ENCODE measurements at places on chromosomes 4 and X.

GRCh38 chrX:71214604-71215337, 8.3 kb upstream of the GJB1 start:
- no peak for DNase-seq

DNA sequence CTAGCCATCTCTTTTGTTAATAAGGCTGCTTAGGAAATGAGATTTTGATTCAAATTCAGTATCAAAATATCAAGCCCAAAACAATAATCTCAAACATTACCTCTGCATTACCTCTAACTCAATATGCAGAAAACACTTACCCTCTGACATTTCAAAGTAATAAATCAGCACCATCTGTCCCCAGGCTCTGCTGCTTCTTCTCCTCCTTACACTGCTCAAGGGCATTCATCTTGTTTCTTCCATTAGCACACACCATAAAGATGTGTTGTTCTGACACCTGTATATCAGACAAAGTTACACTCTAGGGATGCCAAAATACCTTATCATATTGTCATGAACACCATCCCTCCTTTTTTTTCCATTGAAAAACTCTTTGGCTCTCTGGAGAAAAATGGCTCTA, 1630.3 kb downstream of the RPA4 start:
- DNase-seq, result no peak

- DNase-seq, result no peak
Measured at GRCh38 chr4:6687947-6688878, 5.5 kb upstream of the S100P start.

DNA sequence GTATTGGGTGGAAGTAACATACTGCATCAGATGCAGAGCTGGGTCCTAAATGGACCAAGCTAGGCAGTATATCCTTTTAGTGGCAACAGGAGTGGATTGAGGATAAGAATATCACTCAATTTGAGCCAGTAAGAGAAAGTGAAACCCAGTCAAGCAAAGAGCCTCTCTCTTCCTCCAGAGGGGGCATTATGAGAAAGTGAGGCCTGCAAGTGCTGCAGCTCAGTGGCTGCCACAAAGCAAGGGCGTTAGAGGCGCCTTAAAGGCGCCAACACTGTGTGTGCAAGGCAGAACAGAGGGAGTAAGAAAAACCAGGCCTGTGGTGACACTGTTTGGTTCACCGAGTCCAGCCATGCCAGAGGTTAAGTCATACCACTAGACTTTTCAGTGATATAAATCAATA, 17.5 kb downstream of the STX18 start:
- no peak for DNase-seq

- no peak for DNase-seq
Measured at GRCh38 chr4:165700855-165701254, 172.2 kb upstream of the TLL1 start.

DNA sequence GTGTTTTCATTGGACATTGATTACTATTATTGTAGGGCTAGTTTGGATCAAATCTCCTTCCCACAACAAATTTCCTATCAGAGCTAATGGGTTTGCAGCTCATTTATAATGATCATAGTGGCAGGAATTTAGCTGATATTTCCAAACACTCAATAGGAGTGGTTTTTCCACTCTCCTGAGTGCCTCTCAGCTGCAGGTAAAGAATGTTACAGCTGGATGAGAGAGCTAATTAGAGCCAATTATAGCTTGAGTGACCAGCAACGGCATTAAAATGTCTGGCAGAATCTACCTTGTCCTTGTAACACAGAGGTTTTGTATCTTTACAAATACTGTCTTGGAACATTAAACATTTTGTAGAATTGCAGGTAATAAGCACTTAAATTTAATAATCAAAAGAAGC, 602.8 kb upstream of the EPHA5 start:
- no peak for DNase-seq

- no peak for DNase-seq
Measured at GRCh38 chr4:61824454-61824853, 624.3 kb downstream of the ADGRL3 start.

- no peak for DNase-seq
Measured at GRCh38 chr4:39763714-39764572, 66.0 kb downstream of the UBE2K start.

DNA sequence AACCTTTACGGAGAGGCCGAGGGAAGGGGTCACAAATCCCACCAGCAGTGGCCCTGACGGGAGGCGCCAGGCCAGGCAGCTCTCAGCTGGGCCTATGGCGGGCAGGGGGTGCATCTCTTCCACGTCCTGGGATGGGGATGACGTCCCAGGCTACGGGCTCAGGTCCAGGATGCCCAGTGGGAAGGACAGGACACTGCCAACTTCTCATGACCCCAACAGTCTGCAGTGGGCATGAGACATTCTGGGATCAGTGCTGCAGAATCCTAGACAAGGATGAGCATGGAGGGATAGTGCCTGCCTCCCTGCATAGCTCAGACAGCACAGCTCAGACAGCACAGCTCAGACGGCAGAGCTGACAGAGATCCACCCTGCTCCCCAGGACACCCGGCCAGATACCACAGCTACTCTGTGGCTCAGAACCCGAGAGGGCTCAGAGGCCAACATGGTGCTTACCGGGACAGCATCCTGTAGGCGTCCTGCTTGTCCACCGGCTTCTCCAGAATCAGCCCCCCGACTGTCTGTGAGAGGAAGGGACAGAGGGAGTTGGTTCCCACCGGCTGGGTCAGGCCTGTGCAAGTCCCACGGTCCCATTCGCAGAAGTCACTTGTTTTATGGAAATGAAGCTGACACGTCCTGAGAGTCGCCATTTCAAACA, 17.3 kb downstream of the ASMTL start:
- peak; percentile 42 for DNase-seq

- DNase-seq, result no peak
Measured at GRCh38 chr4:1563768-1564485, 120.2 kb downstream of the FAM53A start.

Measured in ascending aorta (tissue), 2 donors.